KBM-7 (cell line): ENCODE measurements at places on chromosomes 5 and 9.

GRCh38 chr5:166286832-166287231 is 2004.6 kb upstream of the WWC1 start:
- DNase-seq: no peak

GRCh38 chr5:157280927-157281326 is 15.0 kb downstream of the CYFIP2 start:
- no peak for DNase-seq

- no peak for DNase-seq
Measured at GRCh38 chr5:178328826-178329730, 96.5 kb upstream of the PHYKPL start.

DNA sequence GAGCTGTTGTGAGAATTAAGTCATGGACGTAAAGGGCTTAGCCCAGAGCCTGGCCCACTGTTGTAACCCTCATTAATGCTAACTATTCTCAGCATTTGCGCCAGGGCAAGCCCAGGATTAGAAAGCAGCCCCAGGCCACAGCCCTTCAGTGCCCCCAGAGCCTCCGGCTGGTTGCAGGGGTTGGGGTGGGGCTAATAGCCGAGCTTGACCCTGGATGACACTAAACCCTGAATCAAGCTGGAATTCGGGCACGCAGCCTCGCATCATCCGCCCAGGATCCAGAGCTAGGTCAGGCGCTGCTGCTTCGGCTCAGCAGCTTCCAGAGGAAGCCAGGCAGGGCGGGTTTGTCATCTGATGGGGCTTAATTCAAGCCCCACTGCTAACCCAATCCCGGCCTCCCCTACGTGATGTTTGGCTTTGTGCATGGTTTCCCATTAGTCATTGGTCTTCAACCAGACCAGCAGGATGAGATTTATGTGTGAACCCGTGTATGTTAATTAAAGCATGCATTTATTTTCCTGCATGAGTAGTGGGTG is 1.2 kb upstream of the MEGF9 start:
- DNase-seq: no peak

DNA sequence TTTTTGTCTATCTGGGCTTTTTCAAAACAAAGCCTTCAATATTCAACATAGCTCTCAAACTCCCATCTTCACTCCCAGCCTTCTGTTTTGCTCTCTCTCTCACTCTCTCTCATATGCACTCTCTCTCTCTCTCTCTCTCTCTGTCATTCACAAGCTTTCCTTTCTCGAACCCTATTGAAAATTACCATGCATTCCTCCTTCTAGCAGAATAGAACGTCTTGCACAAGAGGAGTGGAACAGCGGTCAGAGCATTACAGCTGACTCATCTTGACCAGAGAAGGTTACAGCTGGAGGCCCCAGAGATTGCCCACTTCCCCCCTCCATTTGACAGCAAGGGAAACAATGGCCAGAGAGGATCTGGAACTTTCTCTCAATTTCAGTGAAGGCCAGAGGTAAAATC is 51.0 kb upstream of the LIFR start:
- no peak for DNase-seq
